ENCODE measurements at places on chromosomes 12 and 14.

DNA sequence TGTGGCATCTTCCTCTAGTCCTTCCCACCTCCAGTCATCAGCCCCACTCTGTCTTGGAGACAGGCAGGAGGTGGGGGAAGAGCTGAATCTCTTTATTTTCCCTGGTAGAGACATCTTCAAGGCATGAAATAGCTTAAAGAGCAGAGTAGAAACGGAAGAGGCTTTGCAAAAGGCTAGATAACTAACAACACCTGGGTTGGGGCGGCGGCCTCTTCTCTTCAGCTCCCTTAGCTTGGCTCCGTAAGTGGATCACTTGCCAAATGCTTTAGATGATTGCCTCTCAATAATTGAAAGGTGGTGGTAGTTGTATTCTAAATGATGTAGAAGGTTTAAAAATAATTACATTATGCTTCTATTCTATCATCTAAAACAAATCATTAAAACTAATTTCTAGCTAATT, 36.1 kb downstream of the SSPN start:
- DNase-seq, result no peak

DNA sequence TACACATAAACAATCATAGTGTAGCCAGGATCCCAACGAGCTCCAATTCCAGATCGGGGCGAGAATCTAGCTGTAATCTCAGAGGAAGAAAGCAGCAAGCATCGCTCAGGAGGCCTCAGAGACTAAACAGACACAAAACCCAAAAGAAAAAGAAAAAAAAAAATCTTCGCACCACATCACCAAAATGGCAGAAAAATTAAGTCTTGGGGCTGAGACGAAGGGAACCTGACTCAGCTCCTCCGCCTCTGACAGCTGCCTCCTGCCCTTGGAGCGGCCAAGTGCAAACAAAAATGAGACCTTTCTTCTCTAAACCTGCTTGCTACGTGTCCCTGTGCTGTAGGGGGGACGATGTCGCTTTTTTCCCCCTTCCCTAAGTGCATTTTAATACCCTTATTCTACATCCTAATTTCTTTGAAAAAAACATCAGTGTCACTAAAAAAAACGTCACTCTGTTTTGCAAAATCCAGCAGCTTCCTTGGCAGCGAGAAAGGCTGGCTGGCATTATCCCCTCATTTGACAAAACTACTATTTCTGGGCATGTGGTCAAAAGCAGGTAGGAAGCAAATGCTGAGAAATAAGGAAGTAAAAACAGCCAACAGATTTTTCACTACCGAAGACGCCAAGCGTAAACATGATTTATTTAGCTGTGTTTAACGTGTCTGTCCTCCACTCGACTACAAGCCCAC, 30.5 kb downstream of the BCL11B start:
- no peak for DNase-seq

- no peak for DNase-seq
Measured at GRCh38 chr14:24339284-24340151, at the start of gene RIPK3. Gene RIPK3 (minus strand): TSS chr14:24339991. CDS start chr14:24339826, 165 bp downstream.

- no peak for DNase-seq
Measured at GRCh38 chr14:80403036-80403435, 191.7 kb upstream of the DIO2 start.

DNA sequence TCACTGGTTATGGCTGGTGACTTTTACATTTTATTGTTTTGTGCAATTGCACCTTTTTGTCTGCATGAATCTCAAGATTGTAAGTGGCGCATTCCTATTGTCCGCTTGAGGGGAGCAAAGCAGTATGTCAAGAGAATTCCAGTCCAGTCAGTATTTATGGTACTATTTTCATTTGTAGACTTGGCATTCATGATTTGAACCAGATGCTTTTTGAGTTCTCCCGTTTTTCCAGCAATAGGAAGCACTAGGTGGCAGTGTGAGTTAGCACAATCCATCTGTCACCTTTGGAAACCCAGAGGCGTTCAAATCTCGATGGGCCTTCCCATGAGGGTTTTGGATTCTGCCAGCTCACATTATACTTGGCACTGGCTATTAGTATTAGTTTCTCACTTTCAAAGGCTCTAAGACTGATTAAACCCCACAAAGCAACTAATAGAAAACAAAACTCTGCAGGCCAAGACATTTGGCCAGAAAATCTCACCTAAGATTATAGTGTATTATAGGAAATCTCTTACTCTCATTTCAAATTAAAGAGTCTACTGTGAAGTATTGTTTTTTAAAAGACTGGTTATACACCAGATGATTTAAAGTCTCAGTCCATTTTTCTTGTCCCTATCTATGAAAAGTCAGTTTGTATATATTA, 2.2 kb downstream of the DACT1 start:
- no peak for DNase-seq

DNA sequence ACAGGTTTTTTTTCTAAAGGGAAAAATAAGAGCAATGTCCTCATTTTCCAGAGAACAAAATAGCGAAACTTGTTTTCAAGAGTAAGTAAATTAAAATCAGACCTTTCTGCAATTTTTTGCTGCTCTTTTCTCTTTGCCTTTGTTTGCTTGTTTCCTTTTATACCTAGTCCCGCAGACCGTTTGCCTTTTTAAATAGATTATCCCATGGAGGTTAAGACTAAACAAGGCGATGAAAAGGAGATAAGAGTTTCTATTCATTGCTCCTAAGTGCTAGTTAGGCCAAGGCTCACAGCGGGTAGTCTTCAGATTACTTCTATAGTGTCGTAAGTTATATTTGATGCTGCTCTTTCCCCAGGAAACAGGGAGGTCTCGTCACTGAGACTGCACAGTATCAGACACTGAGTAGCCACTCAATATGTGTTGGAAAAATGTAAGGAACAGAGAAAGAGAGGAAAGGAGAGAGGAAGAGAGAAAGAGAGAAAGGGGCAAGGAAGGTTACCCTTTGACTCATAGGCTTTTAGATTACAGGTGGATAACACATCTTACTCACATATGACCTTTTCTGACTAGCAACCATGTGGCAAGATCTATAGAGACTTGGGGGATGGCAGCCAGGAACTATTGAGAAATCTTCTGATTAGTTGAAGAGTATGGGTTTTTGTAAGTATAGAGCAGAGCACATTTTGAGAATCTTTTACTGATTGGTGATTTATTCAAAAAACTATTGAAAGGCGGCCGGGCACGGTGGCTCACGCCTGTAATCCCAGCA, 107.5 kb upstream of the PARP11 start:
- no peak for DNase-seq

- DNase-seq, result no peak
Measured at GRCh38 chr12:21054334-21054733, 76.7 kb upstream of the SLCO1B1 start.

- DNase-seq, result no peak
Measured at GRCh38 chr12:67957383-67957782, 31.9 kb upstream of the IFNG-AS1 start.

- DNase-seq, result no peak
Measured at GRCh38 chr14:67487937-67488893, at the start of gene TMEM229B. Gene TMEM229B (minus strand): TSS chr14:67488721. CDS start chr14:67473923, 14,798 bp downstream.

GRCh38 chr12:20426191-20426590, 57.9 kb downstream of the PDE3A start:
- DNase-seq, result no peak

- no peak for DNase-seq
Measured at GRCh38 chr12:113088971-113089756, 32.6 kb downstream of the DTX1 start.

DNA sequence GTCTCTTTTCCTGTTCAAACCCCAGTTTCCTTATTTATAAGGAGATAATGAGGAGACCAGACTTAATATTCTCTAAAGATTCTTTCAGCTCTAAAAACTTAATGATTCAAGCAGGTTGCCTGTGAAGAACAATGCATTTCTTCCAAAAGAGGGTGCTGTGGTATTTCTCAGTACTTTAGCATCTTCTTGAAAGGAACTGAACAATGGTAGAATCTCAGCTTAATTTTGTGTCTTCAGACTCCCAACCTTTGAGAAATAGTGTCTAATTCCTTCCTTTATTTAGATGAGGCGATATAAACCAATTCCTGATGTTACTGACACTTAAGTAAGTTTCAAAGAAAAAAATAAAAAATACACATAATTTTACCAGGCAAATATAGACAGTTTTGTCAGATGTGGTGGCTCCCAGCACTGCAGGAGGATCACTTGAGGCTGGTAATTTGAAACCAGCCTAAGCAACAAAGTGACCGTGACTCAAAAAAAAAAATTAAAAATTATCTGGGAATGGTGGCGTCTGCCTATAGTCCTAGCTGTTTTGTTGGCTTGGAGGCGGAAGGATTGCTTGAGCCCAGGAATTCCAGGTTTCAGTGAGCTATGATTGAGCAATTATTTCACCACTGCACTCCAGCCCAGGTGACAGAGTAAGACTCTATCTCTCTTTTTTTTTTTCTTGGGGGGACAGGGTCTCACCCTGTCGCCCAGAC, 76.9 kb upstream of the PSMA6 start:
- no peak for DNase-seq

- no peak for DNase-seq
Measured at GRCh38 chr12:53103860-53104305, 597 bp downstream of the SOAT2 start.

DNA sequence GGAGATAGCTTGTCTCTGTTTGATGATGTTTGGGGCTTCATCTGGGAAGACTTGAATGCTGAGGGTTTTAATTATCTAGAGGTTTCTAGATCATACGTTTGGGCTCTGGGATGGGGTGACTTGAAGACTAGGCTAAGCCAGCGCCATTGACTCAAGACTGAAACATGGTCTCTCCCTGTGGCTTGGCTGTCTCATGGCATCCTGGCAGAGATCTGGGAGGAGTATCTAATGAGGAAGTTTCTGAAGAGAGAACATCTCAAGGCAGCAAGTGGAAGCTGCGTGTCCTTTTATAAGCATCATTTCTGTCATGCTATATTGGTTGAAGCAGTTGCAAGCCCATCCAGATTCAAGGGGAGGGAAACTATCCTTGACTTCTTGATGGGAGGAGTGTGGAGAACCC, 104.8 kb downstream of the UNC79 start:
- no peak for DNase-seq

DNA sequence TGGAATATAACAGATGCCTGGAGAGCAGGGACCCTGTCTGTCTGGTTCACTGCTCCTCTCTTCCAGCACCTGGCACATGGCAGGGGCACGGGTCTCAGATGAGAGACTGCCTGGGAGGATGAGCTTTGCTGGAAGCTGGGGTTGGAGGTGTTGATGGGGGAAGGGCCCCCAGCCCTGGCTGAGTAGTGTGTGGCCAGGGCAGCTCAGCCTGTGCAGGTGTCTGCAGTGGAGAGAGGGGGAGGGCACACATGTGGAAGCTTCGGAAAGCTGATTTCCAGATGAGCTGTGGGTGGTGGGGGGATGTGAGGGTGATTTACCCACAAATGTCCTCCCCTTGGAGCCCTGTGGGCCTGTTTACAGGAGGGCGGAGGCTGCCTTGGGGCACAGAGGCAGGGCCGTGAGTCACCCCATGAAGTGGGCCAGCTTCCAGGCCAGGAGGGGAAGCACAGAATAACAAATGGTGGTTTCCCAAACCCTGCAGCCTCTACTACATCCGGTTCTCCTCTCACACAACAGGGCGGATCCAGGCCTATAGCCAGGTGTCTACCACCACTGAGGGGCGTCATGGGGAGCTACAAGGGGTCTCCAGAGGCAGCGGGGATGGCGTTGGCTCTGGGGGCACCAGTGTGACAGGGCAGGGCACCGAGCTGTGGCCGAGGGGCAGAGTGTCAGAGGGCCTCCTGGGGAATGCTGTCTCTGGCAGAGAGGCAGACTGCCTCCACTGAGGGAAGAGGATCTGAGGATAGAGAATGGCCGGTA, 11.0 kb downstream of the KRT7 start:
- peak; percentile 92 for DNase-seq

DNA sequence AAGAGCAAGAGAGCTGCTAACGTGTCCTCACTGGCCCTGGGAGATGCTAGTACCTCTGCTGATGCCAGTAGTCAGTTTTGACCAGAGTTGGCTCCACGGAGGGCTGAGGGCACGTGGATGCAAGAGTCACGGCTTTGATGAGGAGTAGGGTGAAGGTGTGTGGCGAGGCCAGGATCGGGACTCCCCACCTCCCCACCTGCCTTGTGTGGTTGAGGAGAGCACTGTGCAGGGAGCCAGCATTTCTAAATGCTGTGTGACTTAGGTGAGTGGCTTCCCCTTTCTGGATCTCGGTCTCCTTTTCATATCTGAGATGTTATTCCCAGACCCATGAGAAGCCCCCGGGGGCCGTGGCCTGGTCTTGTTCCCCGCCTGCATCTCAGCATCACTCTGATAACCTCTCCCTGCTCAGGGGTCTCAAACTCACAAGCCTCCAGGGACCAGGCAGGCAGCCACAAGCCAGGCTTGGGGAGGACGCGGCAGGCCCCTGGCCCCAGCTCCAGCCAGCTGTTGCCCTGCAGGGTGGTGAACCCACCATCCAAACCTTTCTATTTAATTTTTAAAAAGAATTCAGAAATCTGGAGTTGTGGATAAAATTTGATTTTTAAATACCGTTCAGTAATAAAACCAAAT, 32.1 kb downstream of the MVK start:
- no peak for DNase-seq

DNA sequence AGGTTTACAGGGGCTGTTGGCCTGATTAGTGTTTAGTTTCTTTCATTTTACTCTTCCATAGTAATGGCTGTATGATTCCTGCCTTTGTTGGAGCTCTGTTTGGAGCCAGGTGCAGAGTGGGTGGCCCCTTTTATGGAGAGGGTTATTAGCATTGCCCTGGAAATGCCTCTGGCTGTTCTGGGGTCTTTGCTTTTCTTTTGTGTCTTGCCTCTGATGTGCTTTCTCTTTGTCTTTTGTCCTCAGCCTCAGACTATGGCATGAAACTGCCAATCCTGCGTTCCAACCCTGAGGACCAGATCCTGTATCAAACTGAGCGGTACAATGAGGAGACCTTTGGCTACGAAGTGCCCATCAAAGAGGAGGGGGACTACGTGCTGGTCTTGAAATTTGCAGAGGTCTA, 6.9 kb downstream of the MLEC start:
- no peak for DNase-seq

DNA sequence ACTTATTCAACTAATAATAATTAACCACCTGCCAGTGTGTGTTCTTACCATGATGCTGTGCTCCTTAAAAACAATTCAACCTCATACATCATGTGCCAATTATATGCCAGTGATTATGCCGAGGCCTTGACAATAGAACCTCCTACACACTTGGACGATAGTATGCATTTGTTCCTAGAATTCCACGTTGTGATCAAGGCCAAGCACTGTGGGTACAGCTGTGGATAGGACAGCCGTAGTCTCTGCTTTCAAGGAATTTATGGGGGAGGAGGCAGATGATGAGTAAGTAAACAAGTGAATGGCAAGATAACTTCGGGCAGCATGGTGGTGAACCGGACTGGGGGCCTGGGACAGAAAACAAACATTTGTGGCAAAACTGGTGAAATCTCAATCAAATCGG, 18.0 kb upstream of the MYO1H start:
- DNase-seq, result no peak

- DNase-seq, result no peak
Measured at GRCh38 chr12:120327593-120327992, at the start of gene PLA2G1B. Gene PLA2G1B (minus strand): TSS chr12:120327779. CDS start chr12:120327753, 26 bp downstream.

DNA sequence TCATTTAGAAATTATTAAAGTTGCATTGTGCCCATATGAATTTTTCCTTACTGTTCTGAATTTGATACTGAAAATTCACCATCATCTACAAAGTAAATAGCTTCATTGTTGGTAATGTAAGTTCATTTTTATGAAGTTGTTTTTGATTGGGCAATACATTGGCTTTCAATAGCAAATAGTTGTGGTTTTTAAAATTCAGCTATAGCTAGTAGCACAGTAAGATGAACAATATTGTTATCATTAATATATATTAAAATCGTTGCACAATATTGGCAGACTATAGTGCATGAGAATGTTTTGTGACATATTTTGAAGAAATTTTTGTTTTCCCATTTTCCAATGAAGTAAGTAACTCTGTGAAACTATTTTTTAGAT, 575.0 kb downstream of the PRKD1 start:
- no peak for DNase-seq

- DNase-seq, result peak; percentile 62
Measured at GRCh38 chr14:81303258-81303935, 82.6 kb upstream of the GTF2A1 start.

Measured in breast epithelium (tissue), 4 donors.